Forelimb muscle (tissue), 1 donor: ENCODE measurements at places on chromosomes 13 and 19. TPM values are rescaled to one million over a fixed set of nuclear protein-coding genes. Genes with fewer than 3 reads are reported as not detected.

DNA sequence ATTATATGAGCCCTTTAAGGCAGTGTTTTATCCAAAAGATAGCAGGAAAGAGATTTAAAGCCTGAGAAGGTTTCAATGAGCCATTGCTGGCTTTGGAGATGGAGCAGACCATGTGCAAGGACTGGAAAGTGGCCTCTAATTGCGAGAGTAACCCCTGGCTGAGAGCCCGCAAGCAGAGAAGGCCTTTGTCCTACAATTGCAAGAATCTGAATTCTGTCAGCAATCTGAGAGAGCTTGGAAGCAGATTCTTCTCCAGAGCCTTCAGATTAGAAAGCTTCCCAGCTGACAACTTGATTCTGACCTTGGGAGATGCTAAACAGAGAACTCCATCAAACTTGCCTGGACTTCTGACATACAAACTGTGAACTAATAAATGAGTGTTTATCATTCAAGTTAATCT is 528.7 kb upstream of the KLF12 start:
- no peak for DNase-seq

GRCh38 chr13:65623148-65623547 is 1607.0 kb downstream of the PCDH9 start:
- DNase-seq = no peak

GRCh38 chr13:106061781-106062180 is 473.7 kb downstream of the EFNB2 start:
- no peak for DNase-seq

Gene INSL3
- polyA plus RNA-seq = not detected

Gene GPR4
- polyA plus RNA-seq = 1.5 TPM

Gene CD33
- 3.8 TPM for polyA plus RNA-seq

Gene UQCR11
- polyA plus RNA-seq = 117 TPM

DNA sequence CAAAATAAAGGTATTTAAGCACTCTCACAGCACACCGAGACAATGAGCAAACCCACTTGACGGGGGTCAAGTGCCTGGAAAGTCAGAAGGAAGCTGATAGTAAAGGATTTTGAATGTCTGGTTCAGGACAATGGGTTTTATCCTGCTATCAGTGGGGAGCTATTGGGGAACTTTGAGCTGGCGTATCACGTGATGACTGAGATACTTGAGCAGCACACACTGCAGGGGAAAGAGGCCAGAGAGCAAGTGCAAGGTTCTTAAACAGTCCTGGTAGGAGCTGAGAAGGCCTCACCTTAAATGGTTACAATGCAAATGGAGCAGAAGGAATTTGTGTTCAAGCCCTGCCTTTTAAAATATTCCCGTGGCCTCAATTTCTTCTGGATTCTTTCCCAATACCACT is 225.3 kb downstream of the LACC1 start:
- no peak for DNase-seq

- no peak for DNase-seq
Measured at GRCh38 chr13:20119960-20120359, 40.9 kb downstream of the GJA3 start.

Gene ACP7
- polyA plus RNA-seq = 0.15 TPM

DNA sequence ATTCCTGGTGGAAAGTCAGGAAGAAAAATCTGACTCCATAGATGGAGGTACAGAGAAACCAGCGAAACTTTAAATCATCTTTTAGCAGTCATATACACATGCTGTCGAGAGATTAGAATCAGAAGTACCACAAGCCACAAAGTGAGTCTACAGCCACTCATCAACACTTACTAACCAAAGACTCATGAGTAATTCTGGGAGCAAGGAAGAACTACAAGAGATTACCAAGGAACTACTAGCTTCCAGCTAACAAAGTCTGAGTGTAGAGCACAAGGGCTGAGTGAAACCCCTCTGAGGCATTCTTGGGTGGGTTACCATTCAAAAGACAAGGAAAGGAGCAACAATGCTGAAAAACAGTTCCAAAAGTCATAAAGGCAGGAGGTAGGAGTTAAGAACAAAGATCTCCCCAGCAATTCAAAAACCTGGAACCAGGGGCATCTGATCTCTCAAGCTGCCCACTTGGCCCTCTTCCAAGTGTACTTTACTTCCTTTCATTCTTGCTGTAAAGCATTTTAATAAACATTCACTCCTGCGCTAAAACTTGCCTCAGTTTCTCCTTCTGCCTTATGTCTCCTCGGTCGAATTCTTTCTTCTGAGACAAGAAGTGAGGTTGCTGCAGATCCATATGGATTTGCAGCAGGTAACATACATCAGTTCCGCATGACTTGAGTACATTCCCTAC is 13.0 kb downstream of the RBM26 start:
- no peak for DNase-seq

GRCh38 chr13:49343731-49344130 is 96.0 kb downstream of the CDADC1 start:
- DNase-seq = no peak

- DNase-seq = no peak
Measured at GRCh38 chr19:7953060-7953459, 9.6 kb upstream of the TIMM44 start.

DNA sequence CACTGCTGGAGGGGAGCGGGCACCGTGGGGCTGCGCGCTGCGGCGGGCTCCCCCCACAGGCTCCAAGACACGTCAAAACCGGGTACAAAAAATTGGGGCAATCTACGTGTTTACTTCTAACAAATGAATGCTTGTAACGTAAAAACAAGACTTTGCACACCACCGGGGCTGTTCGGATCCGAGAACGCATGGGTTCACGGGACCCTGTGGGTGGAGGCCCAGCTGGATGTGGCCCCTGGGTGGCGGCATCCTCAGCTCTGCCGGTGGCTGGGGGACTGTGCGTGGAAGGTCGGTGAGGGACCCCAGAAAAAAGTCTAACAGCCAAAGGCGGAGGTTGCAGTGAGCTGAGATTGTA is 10.3 kb upstream of the SLC7A10 start:
- no peak for DNase-seq

Gene ZNF208
- polyA plus RNA-seq = 1.4 TPM

DNA sequence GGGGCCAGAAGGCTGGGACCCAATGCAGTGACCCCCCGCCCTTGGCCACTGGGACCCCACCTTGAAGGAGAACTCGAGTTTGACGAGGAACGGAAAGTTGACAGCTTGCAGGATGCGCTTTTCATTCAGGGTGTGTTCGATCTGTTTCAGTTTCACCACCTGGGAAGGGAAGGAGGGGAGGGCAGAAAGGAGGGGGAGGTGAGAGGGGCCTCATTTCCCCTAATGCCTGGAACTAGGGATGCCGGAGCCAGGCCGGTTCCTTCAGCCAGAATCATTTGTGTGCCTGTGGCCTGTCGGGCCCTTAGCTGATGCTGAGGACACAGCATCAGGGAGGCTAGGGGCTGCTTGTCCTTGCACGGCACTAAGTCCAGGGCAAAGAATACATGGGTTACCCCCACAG is 12.2 kb upstream of the SAMD1 start:
- no peak for DNase-seq

- DNase-seq = peak; percentile 68
Measured at GRCh38 chr13:78102121-78102677, 183.6 kb upstream of the EDNRB start.

GRCh38 chr13:99320693-99321481 is 13.7 kb upstream of the GPR183 start:
- DNase-seq = no peak

Gene KLHL1
- polyA plus RNA-seq = not detected

Gene TMC4
- polyA plus RNA-seq = 3.4 TPM

DNA sequence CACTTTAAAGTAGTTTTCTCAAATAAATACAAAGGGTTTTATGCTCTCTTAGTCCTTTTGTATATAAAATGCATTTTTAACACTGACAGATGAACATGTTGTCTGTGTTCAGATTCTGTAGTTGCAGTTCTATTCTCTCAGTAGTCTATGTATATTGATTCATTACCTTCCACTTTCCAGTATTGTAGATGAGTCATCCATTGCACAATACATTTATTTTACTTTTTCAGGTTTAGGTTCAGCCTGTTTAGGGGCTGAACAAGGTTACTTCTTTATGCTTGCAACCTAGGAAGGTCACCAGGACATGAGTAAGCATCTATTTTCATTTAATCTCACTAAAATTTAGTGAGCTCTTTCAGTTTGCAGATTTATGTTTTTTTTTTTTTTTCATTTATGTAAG is 173.6 kb downstream of the NALCN start:
- DNase-seq = no peak

DNA sequence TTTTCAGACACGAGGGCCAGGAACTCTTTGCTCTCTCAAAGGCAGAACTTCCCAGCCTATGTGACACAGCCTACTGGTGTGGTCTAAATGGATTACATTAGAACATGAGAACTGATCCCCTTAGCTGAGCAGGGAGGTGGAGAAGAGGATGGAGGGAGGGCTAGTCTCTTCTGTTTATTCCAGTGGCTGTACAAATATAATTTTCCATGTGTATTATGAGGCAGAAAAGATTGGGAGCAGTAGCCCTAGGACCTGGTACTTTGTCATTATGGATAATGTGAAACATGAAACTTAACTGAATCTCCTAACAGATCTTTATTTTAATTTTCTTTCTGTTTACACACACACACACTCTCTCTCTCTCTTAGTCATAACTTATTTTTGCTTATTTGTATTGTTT is 82.1 kb downstream of the WDFY2 start:
- no peak for DNase-seq

GRCh38 chr13:103894626-103895025 is 828.4 kb upstream of the SLC10A2 start:
- no peak for DNase-seq

Gene CNMD
- 0.57 TPM for polyA plus RNA-seq

Gene SLC46A3
- 1.5 TPM for polyA plus RNA-seq

GRCh38 chr19:58261968-58262921 is 16.5 kb upstream of the ZNF8 start:
- DNase-seq = no peak

DNA sequence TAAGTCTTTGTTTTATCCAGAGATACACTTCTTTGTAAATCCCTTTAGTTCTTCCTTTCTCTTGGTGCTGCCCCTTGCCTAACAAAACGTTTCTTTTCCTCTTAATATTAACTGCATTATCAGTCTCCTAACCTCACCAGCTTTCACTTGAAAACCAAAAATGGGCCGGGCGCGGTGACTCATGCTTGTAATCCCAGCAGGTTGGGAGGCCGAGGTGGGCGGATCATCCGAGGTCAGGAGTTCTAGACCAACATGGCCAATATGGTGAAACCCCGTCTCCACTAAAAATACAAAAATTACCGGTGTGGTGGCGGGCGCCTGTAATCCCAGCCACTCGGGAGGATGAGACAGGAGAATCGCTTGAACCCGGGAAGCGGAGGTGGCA is 329.8 kb upstream of the MIR17HG start:
- no peak for DNase-seq

Gene ECSIT
- polyA plus RNA-seq = 38.2 TPM

DNA sequence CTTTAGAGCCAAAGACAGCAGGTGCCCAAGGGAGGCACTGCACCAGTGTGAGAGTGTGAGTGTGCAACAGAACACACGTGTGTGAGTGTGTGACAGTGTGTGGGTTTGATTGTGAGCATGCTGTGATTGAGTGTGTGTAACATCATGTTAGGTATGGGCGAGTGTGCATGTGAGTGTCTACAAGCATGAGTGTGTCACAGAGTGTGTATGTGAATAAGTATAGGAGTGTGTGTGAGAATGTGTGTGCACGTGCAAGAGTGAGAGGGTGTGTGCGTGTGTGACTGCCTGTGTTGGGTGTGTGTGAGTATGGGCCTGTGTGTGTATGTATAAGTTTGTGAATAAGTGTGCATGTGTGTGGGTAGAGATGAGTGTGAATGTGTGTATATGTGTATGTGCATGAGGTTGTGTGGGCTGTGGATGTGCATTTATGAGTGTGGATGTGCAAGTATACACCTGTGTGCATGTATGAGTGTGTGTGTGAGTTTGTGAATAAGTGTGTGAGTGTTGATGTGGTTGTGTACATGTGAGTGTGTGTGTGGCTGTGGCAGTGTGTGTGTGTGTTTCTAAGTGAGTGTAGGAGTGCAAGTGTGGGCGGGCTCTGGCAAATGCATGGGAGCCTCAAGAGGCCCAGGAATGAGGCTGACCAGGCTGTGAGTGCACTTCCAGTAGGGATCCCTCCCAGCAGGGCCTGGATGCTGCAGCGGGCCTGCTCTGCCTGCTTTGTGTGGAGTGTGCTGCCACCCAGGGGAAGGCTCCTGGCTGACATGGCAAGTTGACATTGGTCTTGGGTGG is 198.4 kb downstream of the COL4A1 start:
- peak; percentile 48 for DNase-seq

- DNase-seq = no peak
Measured at GRCh38 chr19:50944795-50945194, 8.0 kb downstream of the KLK5 start.

- DNase-seq = no peak
Measured at GRCh38 chr19:1273263-1274041, 1.9 kb upstream of the FAM174C start.

- no peak for DNase-seq
Measured at GRCh38 chr19:577439-578392, 5.3 kb downstream of the BSG start.

- no peak for DNase-seq
Measured at GRCh38 chr19:49857061-49857837, 6.3 kb downstream of the PTOV1 start.

DNA sequence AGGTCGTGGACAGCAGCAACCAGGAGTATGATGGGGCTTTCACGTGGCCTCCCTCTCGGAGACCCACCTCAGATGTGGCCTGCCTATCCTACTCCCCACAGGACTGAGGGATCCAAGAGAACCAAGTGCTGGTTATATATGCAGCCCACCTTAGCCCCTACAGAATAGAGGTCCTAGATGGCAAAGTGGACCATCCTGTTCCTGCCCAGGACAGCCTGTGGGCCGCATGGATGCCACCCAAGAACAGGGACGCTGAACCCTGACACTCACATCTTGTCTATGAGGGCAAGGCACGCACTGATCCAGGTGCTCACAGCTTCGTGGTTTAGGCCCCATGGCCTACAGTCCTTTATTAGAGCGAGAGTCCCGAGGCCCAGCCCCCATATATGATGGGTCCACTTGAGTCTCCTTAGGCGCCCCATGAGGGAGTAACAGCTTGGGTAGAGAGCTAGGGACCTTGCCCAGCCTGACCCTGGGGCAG is 1.5 kb upstream of the SLC27A5 start:
- DNase-seq = no peak

Gene RNF17
- polyA plus RNA-seq = 0.19 TPM

- DNase-seq = no peak
Measured at GRCh38 chr13:109840201-109840892, 54.0 kb upstream of the IRS2 start.

Gene KLF5
- polyA plus RNA-seq = 27.8 TPM

- DNase-seq = no peak
Measured at GRCh38 chr13:31663880-31664585, 75.3 kb upstream of the RXFP2 start.
